ENCODE measurements at places on chromosomes 16 and 17. TPM values are rescaled to one million over a fixed set of nuclear protein-coding genes. Genes with fewer than 3 reads are reported as not detected.
A peak's percentile ranks its signal among the peaks of the same experiment; 100 is the strongest.

The STXBP4 gene
- 21.4 TPM for polyA plus RNA-seq

GRCh38 chr17:44187131-44187899 lies 543 bp downstream of the TMUB2 start:
- DNase-seq, result no peak

The GPRC5C gene
- polyA plus RNA-seq, result 86.9 TPM

- no peak for DNase-seq
Observed at GRCh38 chr17:28493460-28493859, 12.7 kb upstream of the FOXN1 start.

DNA sequence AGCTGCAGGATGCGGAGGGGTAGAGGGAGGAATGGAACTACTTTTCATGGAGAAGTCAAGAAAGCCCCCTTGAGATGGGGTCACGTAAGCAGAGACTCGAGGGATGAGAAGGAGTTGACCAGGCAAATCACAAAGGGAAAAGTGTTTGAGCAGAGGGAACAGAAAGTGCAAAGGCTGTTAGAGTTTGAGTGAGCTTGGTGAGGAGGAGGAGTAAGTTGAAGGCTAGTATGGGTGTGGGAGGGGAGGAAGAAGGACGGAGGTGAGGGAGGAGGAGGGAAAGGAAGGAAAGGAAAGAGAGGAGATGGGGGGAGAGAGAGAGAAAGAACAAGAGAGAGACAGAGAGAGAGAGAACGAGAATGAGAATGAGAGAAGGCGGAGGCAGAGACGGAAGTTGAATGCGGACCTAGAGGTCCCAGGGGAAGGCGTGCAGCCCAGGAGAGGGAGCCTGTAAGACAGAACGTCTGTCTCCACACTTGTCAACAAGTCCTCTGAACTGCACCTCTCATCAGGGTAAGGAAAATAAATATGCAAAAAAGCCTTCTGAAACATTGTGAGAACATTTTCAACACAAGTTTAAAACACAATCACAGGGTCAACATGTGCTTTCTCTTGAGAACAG lies 279.8 kb upstream of the EEF2KMT start:
- DNase-seq, result no peak

GRCh38 chr17:67212714-67213417 lies 32.1 kb downstream of the HELZ start:
- DNase-seq, result no peak

The TPSG1 gene
- polyA plus RNA-seq, result 1.7 TPM

GRCh38 chr16:63361032-63361624 lies 1324.9 kb upstream of the CDH8 start:
- DNase-seq, result no peak

The TP53TG3C gene
- not detected for polyA plus RNA-seq

GRCh38 chr16:30697264-30698138 lies 1.5 kb upstream of the SRCAP start:
- DNase-seq, result no peak

- peak; percentile 67 for DNase-seq
Observed at GRCh38 chr17:45021607-45022287, 29.7 kb downstream of the DCAKD start.

GRCh38 chr17:39404542-39405378 lies 3.3 kb upstream of the FBXL20 start:
- no peak for DNase-seq

The ZCCHC14 gene
- 38.1 TPM for polyA plus RNA-seq

DNA sequence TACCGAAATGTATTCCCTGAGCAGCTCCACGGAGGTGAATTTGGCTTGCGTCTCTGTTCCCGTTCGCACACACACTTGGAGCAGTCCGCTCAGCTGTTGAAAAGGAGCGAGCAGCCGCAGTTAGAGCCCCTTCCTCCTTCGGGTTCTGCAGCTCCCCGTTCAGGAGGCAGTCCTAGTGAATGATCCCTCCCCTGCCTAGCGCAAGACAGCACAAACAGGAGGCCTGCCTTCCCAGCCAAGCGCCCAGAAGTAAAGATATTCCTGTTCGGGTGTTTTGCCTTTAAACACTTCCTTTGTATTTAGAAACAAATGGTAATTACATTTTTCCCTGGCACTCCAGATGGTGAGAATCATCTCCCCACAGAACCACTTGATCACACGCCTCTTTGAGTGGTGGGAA lies 64.7 kb downstream of the ABCC12 start:
- no peak for DNase-seq

DNA sequence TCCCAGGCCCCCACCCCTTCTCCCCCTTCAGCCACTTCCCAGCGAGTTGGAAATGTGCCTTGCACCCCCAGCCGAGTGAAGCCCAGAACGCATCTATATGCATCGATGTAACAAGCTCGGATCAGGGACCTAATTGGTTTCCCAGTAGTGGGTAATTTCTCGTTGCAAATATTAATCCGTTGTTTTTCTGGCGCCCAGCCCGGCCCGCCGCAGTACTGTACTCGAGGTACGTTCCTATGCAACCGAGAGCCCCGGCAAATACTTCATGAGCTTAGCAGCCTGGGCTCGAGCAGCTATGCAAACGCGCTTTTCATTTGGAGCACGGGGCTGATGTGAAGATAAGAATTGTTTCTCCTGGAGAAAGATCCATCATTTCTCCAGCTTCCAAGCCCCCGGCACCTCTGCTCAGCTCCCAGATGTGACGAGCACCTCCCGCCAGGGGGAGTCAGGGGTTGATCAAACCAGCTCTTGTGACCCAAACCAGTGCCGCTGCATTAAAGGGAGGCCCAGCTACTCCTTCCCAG lies 229.8 kb downstream of the KATNIP start:
- DNase-seq, result no peak

DNA sequence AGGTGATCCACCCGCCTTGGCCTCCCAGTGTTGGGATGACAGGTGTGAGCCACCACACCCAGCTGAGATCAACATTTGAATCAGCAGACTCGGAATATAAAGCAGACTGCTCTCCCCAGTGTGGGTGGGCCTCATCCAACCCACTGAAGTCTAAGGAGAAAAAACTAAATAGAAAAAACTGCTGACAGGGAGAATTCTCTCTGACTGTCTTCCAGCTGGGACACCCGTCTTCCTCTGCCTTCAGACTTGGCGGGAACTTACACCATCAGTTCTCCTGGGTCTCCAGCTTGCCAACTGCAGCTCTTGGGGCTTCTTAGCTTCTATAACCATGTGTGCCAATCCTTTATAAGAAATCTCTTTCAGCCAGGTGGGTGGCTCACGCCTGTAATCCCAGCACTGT lies 90.7 kb downstream of the MRM3 start:
- DNase-seq, result no peak

DNA sequence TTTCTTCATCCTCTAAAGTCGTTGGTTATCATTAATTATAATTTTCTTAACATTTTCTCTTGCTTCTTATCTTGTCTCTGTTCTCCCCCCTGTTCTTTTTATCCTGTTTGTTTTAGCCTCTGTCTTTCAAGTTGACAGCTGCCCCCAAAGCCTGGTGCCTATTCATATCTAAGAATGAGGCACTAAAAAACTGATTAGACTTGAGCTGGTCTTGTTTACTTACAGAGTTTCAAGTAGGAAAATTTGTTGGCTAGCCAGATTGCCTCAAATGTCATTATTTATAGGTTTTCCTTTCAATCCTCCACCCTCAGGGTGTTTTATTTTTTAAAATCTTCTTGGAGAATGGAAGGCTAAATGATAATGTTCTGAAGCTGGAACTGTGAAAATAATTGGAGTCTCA lies 236.0 kb downstream of the UTP18 start:
- no peak for DNase-seq

- DNase-seq, result no peak
Observed at GRCh38 chr16:78984324-78984723, 616.2 kb downstream of the MAF start.

- DNase-seq, result no peak
Observed at GRCh38 chr17:10370016-10370608, 2.7 kb downstream of the MYH13 start.

The CLEC18A gene
- polyA plus RNA-seq, result 47.6 TPM

The FAM171A2 gene
- polyA plus RNA-seq, result 45.2 TPM

All from renal cortex interstitium (tissue), 15 donors.